ENCODE measurements at places on chromosomes 2 and 18.

- DNase-seq, result peak; percentile 99
Observed at GRCh38 chr2:162092658-162093556, 18.9 kb upstream of the DPP4 start.

- DNase-seq, result no peak
Observed at GRCh38 chr2:186629250-186629996, 39.6 kb downstream of the ITGAV start.

DNA sequence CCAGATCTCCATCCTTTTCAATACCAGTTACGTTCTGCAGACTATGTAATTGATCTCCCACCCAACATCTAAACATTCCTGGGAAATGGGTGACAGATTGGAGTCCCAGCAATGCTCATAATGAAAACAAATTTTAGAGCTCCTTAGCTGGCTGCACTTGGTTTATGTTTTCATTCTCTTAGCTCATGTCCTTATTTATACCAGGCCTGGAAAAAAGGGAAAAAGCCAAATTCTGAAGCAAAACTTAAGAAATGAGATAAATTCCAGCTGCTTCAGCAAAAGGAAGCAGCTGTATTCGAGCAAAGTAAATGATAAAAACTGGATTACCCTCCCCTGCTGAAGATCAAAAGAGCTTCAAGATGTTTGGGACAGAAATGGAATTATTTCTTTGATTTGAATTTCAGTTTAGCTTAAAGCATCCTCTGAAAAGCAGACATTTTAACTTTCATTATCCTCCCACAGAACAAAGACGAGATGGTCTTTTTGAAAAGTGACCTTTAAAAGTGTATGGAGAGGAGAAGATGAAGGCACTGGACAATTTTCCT, 196.5 kb upstream of the THUMPD2 start:
- DNase-seq, result no peak

GRCh38 chr2:2933426-2933825, 444.2 kb downstream of the EIPR1 start:
- no peak for DNase-seq

DNA sequence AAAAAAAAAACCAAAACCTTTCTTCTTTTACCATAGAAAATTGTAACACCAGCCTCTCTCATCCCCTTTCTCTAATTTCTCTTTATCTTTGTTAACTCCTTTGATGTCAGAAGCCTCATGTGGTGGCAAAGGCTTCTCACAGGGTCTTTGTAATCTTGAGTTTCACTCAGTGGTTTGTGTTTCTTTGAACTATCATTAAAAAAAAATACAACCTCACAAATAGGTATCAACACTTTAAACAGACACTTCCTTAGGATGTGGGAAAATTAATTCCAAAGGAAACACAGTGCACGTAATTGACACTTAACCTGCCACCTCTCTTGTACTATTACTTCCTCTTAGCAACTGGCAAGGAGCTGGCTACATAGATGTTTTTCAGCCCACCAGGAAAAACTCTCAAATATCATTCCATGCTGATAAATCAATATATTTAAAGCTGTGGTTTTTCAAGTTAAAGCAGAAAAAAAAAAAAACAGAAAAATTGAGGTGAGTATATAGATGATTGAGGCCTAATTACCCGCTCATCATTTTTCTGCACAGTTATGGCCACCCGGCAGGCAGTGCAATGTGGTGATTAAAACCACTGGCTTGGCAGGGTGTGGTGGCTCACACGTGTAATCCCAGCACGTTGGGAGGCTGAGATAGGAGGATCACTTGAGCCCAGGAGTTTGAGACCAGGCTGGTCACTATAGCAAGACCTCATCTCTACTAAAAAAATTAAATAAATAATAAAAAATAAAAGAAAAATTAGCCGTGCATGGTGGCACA, 193.5 kb downstream of the MYO3B start:
- no peak for DNase-seq

All from BJ (cell line).